ENCODE measurements at places on chromosomes 11 and 22.
A peak's percentile ranks its signal among the peaks of the same experiment; 100 is the strongest.

DNA sequence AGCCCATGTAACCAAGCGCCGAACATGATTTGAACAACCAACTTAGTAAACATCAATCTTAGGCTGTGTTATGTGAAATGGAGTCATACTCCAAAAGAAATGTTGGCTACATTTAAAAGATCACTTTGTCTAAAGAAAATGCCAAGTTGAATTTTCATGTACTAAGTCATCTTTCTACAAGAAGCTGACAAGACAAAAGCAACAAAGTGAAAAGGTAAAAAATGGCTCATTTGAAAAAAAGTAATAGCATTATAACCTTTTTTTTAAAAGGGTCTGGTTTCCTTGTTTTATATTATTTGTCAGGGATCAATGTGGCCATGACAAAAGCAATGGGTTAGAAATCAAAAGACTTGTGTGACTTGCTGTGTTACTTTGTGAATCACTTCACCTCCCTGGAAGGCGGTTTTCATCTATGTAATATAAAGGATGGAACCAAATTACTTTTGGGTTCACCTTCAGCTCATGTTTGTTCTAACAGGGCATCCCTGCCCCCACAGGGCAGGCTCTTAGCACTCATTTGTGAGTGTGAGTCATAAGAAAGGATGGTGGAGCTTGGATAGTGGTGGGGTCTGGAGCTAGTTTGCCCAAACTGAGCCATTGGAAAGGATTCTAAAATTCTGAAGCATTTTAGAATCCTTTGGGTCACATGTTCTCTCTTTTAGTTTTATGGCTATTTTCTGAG, 131.9 kb upstream of the MTMR2 start:
- DNase-seq: no peak

DNA sequence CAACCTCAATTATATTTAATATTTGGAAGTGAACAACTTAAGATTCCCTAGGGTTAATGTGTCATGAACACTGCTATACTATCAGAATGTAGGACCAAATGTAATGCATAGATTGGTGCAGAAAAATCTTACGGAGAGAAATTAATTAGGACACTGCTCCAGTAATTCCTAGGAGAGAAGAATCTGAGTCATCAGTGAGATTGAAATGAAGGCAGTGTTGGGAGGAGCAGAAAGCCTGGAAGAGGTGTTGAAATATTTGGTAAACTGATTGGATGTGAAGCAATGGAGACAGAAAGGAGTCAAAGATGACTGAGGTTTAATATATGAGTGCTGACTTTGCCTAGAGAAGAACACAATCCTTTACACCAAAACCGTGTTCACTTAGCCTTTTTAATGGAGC, 836.0 kb downstream of the FAM181B start:
- no peak for DNase-seq

DNA sequence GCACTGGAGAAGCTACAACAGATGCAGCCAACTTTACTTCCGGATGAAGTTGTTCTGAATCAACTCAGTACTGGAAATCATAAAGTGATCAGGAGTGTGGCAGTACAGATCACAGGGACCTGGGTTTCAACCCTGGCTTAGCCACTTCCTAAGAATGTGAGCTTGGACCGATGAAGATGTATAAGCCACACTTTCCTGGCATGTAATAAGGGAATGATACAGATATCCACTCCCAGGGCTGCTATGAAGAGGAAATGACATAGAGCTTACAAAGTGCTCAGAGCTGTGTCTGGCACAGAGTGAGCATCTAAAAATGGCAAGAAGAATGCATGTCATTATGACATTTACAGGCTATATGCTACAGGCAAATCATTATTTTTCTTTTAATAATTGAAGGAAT, 378.7 kb downstream of the NTM start:
- DNase-seq: no peak

- no peak for DNase-seq
Observed at GRCh38 chr11:134502153-134502550, 90.1 kb upstream of the B3GAT1 start.

GRCh38 chr11:45662665-45663485, 2.5 kb downstream of the CHST1 start:
- DNase-seq: peak; percentile 82

- DNase-seq: no peak
Observed at GRCh38 chr22:34814260-34815025, 251.5 kb upstream of the ISX start.

DNA sequence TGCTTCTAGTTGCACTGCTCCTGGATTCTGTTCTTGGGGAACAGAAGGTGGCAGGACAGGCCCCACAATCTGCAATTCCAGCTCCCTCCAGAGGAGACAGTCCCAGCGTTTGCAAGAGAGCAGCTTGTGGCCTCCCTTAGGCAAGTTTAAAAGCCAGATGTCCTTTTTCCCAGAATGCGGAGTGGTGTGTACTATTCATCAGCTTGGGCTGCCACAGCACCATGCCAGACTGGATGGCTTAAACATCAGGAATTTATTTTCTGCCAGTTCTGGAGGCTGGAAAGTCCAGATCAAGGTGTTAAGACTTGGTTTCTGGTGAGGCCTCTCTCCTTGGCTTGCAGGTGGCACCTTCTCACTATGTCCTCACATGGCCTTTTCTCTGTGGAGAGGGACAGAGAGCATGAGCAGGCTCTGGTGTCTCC, 11.7 kb downstream of the MIAT start:
- DNase-seq: peak; percentile 79

DNA sequence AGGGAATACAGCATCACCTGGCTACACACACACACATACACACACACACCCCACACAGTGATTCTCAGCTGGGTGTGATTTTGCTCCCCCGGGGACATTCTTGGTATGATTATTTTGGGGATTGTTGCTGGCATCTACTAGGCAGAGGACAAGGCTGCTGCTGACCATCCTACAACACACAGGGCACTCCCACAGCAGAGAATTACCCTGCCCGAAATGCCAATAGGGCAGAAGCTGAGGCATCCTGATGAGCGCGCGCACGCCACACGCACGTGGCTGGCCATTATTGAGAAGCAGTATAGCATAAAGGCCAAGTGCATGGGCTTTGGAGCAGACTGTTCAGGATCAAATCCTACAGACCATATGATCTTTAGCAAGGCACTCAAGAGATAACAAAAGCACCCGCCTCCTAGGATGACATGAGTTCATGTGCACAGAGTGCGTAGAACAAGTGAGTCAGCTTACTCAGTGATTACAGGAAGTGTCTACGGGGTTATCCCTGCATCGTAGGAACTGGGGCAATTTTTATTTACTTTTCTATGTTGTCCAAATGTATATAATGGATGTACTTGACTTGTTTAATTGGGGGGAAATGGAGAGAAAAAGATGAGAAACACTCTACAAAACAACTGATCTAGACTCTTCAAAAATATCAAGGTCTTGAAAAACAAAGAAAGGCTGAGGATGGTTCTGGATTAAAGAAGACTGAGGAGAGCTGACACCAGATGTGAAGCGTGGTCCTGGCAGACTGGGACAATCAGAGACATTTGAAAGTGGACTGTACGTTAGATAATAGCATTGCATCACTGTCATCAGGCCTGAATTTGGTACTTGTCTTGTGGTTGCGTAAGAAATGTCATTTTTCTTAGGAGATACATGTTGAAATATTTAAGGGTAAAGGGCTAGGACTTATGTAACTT, 7.2 kb upstream of the EHD1 start:
- DNase-seq: peak; percentile 97

- DNase-seq: peak; percentile 59
Observed at GRCh38 chr22:23137905-23138561, 3.8 kb downstream of the RSPH14 start.

DNA sequence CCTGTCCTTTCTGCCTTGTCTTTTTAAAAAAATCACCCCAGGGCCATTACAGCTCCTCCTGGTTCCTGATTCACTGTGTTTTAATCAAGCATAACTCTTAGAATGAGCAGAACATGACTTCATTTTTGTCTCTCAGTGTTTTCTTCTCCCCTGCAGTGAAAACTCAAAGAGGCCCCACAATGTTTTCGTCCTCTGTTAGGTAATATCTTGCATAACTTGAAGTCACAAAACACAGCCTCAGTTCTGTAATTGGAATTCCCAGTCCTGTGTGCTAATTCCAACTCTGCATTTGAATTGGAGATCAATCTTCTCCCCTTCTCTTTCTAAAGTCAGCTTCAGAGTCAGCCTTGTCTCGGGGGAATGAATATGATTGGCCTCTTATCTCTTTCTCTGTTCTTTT, 186.5 kb upstream of the NAV2 start:
- no peak for DNase-seq

DNA sequence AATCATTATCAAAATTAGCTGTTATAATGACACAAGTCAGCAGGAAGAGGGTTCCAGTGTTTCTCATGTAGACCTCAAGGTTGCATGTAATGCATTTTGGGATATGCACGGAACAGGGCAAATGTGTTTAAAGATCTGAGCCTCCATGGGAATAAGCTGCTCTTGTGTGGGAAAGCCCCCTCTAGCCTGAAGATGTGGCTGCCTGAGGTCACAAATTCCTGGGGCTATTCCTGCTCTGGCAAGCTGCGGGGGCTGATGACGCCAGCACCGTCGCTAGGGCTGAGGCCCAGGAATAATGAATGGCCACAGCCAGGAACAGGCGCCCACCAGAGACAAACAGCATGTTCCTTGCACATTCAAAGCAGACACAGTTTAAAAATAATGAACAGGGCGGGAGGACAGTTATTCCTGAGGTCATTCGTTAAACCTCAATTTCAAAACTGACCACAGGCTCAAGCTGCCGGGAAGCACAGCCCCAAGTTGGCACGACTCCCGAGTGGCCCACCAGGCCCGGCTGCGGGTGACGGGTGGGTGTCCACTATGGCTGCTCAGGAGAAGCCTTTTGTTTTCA, 11.7 kb downstream of the OSBPL5 start:
- peak; percentile 53 for DNase-seq

DNA sequence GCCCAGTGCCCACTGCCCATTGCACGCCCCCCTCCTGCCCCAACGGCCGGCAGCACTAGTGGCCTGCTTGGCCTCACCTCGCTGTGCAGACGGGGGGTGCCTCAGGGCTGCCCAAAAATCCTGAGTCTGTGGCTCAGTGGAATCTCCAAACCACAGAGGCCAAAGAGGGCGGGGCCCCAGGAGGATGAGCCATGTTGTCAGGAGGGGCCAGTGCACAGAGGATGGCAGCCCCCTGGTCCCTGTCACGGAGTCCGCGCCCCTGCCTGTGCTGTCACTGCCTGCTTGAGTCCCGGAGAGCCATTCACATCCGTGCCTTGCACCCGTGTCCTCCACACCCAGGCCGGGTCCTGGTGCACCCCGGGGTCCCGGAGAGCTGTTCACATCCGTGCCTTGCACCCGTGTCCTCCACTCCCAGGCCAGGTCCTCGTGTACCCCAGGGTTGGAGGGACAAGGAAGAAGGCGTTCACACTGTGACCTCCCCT, 36.4 kb upstream of the MUC5AC start:
- no peak for DNase-seq

Data from hematopoietic multipotent progenitor cell treated with erythropoietin and hydrocortisone succinate and interleukin-3 and kit ligand, for 6 days (in vitro differentiated cells).